ENCODE measurements at places on chromosomes 3 and 15. TPM values are rescaled to one million over a fixed set of nuclear protein-coding genes. Genes with fewer than 3 reads are reported as not detected.

Gene CCR1
- not detected for total RNA-seq

Gene ZMYND10
- 1.2 TPM for total RNA-seq

Gene RASGRF1
- total RNA-seq: 0.10 TPM

Gene FBXO45
- 8.2 TPM for total RNA-seq

Gene ST3GAL6
- total RNA-seq: 0.80 TPM

Gene SLC28A1
- total RNA-seq: not detected

Gene C3orf49
- not detected for total RNA-seq

Gene WDR49
- total RNA-seq: not detected

Gene SHISA5
- total RNA-seq: 121 TPM
